Karpas-422 (cell line): ENCODE measurements at places on chromosomes 5 and 9. TPM values are rescaled to one million over a fixed set of nuclear protein-coding genes. Genes with fewer than 3 reads are reported as not detected.
A peak's percentile ranks its signal among the peaks of the same experiment; 100 is the strongest.

DNA sequence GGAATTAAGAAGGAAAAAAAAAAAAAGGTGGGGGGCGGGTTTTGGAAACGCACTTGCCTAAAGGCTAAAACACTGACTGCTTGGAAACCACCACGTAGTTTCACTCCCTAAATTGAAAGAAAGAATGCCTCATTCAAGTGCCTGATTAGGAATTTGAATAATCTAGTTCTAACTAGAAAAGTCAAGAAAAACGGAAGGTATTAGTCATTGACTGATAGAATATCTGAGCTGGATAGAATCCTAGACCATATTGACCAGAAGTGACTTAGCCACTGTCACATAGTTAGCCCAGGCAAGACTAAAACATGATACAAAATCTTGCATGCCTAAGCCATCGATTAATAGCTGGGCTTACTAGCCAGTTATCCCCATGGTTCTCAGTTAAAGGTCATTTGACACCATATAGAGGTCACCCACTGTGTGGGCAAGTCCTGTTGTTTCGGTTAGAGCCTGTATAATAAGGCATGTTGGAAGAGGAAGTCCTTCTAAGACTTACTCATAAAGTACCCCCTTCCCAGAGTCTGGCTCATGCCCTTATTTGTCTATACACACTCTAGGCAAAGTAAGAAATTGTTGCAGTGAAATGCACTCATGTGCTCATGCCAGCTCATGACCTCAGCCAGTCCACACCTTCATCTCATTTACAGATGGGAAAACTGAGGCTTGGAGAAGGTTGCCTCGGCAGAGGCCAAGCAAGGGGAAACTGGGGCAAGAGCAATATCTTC is 40.2 kb downstream of the SH3RF2 start:
- DNase-seq = no peak

- no peak for DNase-seq
Observed at GRCh38 chr5:10360686-10361085, 7.2 kb downstream of the MARCHF6 start.

DNA sequence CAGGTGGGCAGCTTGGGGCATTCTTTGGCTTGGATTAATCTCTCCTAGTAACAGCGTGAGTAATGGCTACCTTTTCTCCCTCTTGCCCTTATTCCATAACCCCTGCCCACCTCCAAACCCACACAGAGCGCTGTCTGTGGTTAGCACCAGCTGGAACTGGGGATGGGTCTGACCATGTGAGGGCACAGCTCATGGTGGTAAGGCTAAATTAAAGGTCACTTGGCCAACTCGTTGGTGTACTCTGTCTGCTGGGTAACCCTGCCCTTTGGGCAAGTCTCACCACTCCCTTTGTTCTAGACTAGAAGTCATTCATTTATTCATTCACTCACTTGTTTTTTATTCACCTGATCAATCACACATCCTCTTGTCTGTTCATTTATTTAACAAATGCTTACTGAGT is 27.8 kb downstream of the PPARGC1B start:
- DNase-seq = no peak

GRCh38 chr5:6583049-6583880 is 49.6 kb downstream of the NSUN2 start:
- DNase-seq = no peak

DNA sequence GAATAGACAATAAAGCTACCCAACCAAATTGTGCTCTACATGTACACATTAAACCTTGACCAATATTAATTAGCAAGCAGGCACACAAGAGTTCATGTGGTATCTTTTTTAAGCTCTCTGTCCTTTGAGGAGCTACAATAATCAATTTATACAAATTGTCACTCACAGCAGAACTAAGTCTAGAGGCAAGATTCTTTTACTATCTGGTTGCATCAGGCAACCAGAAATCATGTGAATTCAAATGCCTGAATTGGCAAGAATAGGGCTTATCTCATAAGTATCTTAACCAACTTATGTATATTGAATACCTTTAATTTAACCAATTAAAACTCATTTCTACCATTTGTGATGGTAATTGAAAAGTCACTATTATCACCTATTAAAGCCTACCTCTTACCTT is 145.5 kb upstream of the HAPLN1 start:
- DNase-seq = no peak

DNA sequence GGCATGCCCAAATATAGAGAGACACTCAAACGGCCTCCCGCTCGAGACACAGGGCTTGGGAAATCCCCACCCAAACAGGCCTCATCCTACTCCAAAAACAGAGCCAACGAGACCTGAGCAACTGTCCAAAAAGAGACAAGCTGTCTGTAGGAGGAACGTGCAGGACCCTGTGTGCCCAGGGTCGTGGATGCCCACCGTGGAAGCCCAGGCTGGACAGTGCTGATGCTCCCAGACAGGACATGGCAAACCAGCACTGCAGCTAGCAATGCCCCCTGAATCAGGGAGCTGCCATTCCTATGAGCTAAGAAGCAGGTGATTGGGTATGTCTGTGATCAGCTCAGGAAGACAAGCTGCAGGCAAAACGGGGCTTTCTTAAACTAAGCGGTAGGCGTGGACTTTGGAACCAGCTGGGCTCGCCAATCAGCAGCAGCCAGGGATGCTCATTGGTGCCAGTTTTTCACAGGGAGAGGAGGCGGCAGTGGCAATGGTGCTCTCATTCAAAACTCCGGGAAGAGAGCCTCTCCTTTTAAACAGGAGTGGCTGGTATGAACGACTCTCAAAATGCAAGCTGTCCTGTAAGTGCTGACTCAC is 113.1 kb upstream of the IRX2 start:
- no peak for DNase-seq

- no peak for DNase-seq
Observed at GRCh38 chr5:155530046-155530445, 516.5 kb downstream of the KIF4B start.

DNA sequence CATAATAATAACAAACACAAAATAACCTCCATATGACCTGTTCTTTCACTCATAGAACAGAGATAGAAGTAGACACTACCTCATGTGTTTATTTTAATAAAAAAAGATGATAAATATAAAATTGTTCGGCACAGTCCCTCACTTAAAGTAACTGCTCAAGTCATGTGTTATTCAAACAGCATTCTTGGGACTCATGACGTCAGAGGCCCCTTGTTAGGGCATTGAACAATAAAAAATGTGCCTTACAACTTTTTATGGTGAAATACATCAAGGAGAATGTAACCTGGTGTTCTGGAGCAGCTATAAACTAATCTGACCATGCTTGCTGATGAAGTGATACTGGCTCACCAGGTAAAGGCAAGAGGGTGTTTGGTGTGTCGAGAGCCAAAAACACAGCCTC is 12.2 kb upstream of the NDFIP1 start:
- DNase-seq = no peak

GRCh38 chr5:160235731-160236130 is 6.4 kb downstream of the FABP6 start:
- no peak for DNase-seq

GRCh38 chr9:86836797-86837196 is 110.5 kb downstream of the GAS1 start:
- no peak for DNase-seq

- no peak for DNase-seq
Observed at GRCh38 chr5:113806904-113807303, 293.4 kb downstream of the YTHDC2 start.

DNA sequence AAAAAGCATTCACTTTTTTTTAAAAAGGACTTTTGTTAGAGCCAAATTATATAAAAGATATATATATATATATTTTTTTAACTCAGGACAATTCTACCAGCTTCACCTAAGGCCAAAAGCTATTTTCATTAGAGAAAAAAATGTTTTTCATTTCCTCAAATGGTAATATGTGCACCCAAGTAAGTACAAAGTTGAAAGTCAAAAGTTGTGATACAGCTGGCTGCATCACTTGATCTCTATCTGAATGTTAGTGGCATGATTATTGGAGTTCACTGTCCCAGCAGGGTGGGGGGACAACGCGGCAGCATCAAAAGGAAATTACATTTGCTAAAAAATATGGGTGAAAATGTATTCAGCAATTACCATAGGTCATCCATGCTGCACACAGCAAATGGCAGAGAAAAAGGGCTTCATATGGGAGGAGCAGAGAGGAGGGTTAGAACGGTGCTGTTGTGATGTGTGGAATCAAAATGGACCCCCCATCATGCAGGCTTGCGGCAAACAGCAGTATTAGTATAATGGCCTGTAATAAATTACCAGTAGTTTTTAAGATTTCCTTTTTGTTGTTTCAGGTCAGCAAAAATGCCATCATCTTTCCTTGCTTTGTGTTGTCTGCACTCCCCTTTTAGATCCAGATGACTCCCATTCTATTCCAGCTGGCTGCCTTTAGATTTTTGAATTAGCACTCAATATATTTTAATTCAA is 253.7 kb downstream of the MAT2B start:
- DNase-seq = no peak

GRCh38 chr5:148968311-148968710 is 94.6 kb downstream of the SH3TC2 start:
- no peak for DNase-seq

GRCh38 chr9:124766815-124767554 is 4.1 kb downstream of the NR6A1 start:
- peak; percentile 54 for DNase-seq

The PLCXD3 gene
- total RNA-seq = not detected in 2 replicates

The SPINK4 gene
- not detected in 2 replicates for total RNA-seq

The SLC25A48 gene
- total RNA-seq = not detected in 2 replicates

The ENHO gene
- 14.1 and 16.0 TPM in 2 replicates for total RNA-seq

The MAMDC4 gene
- 7.9 TPM in 2 replicates for total RNA-seq

The IL17B gene
- total RNA-seq = not detected in 2 replicates

The GKAP1 gene
- 5.8 and 13.4 TPM in 2 replicates for total RNA-seq

The OR1Q1 gene
- total RNA-seq = not detected in 2 replicates
